ENCODE measurements at places on chromosomes 13 and 19.
A peak's percentile ranks its signal among the peaks of the same experiment; 100 is the strongest.

- no peak for DNase-seq
These were observed 11.9 kb downstream of the ZNF787 start for GRCh38 chr19:56109226-56109625.

GRCh38 chr13:62678039-62678438 lies 1262.4 kb upstream of the PCDH20 start:
- no peak for DNase-seq

DNA sequence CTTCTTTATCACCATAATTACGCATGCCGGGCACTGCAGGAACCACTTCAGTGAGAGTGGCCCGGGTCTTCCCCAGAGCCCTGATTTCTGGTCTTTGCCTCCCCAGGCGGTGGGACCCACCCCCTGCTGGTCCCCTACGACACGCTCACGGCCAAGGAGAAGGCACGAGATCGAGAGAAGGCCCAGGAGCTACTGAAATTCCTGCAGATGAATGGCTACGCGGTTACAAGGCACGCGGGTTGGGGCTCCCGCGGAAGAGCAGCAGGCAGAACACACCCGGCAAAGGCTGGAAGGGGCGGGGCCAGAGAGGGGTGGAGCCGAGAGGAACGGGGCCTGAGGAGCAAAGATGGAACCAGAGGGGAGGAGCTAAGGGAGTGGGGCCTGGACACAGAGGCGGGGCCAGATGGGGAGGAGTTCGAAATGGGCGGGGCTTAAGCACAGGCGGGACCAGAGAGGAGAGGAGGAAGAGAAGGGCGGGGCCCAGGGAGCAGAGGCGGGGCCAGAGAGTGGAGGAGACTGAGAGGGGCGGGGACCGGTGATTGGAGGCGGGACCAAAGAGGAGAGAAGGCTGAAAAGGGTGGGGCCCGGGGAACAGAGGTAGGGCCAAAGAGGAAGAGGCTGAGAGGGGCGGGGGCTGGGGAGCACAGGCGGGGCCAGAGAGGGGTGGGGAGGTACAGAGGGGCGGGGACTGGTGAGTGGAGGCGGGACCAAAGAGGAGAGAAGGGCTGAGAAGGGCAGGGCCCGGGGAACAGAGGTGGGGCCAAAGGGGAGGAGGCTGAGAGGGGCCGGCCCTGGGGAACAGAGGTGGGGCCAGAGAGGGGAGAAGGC lies 73.4 kb downstream of the RYR1 start:
- no peak for DNase-seq

DNA sequence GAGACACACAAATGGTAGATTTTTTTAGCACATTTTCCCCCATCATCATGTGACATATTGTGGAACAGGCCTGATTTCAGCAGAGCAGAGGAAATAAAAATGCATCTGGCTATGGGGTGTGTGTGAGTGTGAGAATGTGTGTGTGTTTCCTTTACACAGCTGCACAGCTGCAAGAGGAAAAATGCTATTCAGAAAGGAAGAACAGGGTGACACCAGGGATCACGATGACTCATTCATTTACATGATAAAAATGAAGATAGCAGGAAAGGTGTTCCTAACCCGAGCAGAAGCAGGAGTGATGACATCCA lies 469.5 kb upstream of the TSHZ3 start:
- DNase-seq: peak; percentile 35

- no peak for DNase-seq
These were observed 32.7 kb downstream of the FAM187B start for GRCh38 chr19:35195830-35196229.

GRCh38 chr13:23632048-23632582 lies 61.9 kb downstream of the TNFRSF19 start:
- DNase-seq: no peak

- no peak for DNase-seq
These were observed 116.9 kb downstream of the DPF1 start for GRCh38 chr19:38107129-38107528.

- no peak for DNase-seq
These were observed 128.4 kb downstream of the KATNAL1 start for GRCh38 chr13:30178976-30179375.

GRCh38 chr13:60043262-60043661 lies 120.5 kb downstream of the DIAPH3 start:
- DNase-seq: no peak

- DNase-seq: peak; percentile 41
These were observed 16.5 kb downstream of the LRRC4B start for GRCh38 chr19:50551715-50552187.

DNA sequence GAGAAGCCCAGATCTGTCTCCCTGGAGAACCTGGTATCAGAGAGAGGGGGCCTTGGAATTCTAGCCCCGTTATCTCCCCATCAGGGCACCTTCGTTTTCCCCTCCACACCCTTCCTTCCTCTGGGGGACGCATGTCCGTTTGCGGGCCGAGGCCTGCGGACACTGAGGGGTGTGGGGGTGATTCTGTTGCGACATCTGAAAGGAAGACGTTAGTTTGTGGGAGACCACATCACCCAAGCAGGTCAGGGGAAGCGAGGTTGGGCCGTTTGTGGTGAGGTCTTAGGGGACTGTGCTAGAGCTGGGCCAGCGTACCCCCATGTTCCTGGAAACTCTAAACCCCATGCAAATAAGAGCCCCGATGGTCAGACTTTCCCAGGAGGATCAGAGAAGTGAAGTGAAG lies 3.7 kb upstream of the HSH2D start:
- no peak for DNase-seq

GRCh38 chr13:33347861-33348260 lies 62.3 kb upstream of the STARD13 start:
- DNase-seq: no peak

GRCh38 chr13:109971456-109972090 lies 185.2 kb upstream of the IRS2 start:
- no peak for DNase-seq

- no peak for DNase-seq
These were observed 3.2 kb downstream of the UBAC2 start for GRCh38 chr13:99203601-99204579.

DNA sequence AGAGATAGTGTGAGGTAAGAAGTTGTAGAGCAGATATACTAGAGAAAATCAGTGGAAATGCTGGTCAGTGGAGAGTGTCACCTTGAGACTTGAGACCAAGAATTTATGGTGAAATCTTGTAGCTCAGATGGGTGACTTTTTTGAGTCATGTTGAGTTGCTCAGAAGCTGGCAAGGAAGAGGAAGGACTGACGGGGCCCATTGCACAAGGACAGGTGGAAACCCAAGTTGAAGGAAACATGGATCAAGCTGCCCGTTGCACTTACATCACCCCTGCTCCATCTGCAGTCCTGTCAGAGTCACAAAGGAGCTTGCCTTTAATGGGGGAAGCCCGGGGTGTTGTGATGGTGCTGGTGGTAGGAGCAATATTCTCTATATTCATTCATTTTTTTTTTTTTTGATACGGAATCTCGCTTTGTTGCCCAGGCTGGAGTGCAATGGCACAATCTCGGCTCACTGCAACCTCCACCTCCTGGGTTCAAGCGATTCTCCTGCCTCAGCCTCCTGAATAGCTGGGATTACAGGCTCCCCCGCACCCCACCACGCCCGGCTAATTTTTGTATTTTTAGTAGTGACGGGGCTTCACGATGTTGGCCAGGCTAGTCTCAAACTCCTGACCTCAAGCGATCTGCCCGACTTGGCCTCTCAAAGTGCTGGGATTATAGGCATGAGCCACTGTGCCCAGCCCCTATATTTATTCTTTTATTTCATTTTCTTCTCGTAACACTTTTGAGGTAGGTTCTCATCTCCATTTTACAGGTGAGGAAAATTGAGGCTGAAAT lies 27.4 kb downstream of the UBAC2 start:
- no peak for DNase-seq

DNA sequence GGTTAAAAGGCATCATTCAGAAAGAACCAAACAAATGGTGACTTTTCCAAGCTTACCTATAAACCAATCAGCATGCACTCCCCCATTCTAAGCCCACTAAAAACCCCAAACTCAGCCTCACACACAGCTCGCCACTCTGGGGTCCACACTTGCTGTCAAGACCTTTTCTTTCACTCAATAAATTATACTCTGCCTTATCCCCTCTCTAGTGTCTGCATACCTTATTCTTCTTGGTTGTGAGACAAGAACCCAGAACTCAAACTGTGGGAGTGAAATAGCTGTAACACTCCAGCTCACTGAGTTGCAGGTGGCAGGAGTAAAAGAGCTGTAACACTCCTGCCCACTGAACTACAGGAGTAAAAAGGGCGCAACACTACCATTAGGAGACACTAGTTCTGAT lies 559.0 kb downstream of the TBC1D4 start:
- no peak for DNase-seq

GRCh38 chr13:83204886-83205285 lies 677.4 kb downstream of the SLITRK1 start:
- no peak for DNase-seq

GRCh38 chr19:32676186-32676894 lies 692 bp downstream of the RGS9BP start:
- DNase-seq: no peak

DNA sequence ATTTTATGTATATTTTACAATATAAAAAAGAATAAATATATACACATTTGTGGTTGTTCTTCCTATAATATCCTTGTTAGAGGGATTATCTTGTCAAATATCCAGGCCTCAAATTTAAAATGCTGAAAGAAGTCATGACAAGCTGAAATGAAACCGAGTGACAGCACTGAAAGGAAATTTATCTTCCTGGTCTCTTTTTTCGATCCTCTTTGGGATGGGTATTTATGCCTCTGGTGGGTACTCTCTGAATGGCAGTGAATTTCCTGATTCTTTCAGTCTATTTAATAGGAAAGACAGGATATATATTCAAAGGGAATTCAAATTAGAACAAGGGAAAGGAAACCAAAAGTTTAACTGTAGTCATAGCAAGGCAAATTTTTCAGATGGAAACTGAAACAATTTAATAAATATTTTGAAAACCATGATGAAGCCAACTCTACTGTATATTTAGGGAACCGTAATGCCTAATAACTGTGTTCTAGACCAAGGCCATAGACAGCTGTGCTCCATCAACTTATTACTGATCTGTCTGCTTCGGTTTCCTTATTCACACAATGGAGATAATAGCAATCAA lies 97.9 kb downstream of the DLEU7 start:
- DNase-seq: no peak

DNA sequence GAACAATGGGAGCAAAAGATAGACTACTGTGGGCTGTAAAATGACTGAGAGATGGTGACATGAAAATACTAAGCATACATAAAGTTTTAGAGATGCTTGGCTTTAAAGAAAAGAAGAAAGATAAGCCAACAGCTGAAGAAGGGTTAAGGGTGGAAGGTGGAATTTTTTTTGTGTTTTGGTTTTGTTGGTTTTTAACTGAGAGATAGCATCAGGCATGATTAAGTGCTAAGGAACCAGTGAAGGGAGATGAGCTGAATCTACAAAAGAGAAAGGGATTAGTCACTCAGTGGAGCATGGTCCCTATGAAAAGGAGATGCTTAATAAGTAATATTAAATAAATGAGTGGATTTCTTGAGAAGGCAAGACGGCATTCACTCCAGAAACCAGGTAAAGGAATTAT lies 12.5 kb upstream of the TBC1D4 start:
- no peak for DNase-seq

- DNase-seq: no peak
These were observed 416 bp downstream of the BCKDHA start for GRCh38 chr19:41398050-41398418.

DNA sequence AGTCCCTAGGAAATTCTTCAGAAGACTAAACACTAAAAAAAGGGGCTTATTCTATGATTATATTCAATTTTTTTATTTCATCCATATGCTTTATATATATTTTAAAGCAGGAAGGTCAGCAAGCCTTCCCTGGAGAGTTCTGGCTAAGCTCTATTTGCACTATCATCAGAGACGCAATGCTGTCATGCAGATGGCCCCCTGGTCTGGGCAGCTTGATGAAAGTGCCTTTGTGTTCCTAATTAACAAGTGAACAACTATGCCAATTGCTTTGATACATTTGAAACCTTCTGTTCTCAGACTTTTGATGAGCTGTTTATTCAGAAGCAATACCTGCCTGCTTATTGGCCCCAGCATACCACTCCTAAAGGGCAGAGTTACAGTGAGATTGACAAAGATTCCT lies 1344.6 kb downstream of the OLFM4 start:
- DNase-seq: no peak

DNA sequence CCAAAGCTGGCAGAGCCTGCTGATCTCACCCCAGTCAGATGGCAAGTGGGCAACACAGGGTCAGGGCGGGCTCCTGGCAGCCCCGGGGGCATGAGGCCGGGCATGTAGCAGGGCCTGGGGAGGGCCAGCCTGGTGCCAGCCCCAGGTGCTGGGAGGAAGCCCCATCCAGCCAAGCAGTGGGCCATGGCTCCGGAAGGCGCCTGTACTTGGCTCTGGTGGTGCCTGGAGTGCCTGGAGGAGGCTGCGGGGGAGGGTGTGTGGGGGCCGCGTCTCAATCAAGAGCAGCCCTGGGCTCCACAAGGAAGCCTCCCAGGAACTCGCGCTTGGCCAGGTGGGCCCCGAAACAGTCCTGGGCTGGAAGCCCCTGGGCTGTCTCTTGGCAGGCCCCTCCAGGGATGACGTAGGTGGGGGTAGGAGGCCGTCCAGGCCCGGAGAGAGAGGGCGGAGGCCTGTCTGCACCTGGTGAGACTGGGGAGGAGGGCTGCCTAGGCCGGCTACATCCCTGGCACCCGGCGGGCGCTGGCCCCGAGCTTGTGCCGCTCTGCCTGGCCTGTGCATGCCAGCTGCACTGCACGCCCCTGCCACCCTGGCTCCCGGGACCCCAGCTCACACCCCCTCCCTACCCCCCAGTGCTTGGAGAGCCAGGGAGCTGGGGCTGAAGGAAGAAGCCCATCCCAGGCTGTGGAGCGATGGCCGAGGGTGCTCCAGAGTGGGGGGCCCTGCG lies 45.9 kb downstream of the COMP start:
- DNase-seq: no peak

- no peak for DNase-seq
These were observed 49.4 kb downstream of the ZNF91 start for GRCh38 chr19:23345838-23346237.

DNA sequence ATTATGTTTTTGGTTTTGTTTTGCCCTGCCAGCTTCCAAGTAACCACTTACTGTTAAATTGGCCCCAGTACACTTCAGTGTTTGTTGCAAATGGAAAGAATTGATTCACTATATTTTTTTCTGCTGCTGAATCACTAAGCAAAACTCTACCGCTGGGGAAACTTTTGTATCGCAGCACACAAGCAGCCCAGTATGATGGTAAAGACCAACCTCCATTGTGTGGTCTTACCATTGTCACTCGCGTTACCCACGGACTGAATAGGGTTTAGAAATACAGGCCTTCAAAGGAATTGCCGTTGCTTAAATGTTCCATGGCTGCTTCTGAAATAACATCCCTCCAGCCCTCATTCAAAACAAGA lies 7.9 kb downstream of the SPATA13 start:
- no peak for DNase-seq

DNA sequence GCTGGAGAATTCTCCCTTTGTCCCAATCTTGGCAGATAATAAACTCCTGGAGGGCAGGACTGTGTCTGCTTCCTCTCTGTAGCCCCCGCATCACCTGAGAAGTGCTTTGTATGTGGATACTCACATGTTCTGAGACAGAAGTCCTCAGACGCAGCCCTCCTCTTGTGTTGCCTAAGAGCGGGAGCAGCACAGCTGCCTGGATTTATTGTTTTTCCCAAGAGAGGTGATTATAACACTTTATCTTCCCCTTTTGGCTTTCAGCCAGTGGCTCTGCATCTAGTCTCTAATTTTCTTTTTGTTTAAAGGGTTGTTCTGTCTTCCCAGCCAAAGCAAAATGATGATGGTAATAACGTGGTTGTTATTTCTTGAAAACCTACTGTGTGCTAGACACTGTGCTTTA lies 36.1 kb downstream of the OLFM4 start:
- peak; percentile 38 for DNase-seq

Data from muscle of arm (tissue), 14 donors.